NCI-H146 (cell line): ENCODE measurements at places on chromosomes 16 and 17.

GRCh38 chr16:24988593-24989338, 26.4 kb downstream of the ARHGAP17 start:
- no peak for DNase-seq

DNA sequence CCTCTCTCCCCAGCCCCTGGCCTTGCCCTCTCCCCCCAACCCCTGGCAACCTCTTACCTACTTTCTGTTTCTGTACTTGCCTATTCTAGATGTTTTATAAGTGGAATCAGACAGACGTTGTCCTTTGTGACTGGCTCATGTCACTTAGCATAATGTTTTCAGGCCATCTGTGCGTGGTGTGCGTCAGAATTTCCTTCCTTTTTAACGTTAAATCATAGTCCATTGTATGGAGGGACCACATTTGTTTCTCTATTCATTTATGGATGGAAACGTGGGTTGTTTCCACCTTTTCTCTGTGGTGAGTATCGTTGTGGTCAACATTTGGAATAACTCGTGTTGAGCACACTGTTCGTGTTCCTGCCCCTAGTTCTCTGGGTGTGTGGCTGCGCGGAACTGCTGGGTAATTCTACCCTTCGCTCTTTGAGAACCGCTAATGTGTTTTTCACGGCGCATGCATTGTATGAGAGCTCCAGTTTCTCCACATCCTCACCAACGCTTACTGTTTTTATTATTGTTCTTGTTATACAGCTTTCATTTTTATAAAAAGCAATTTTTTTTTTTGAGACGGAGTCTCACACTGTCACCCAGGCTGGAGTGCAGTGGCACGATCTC, 26.3 kb downstream of the ACTG1 start:
- DNase-seq = no peak

GRCh38 chr17:7233701-7234082, 625 bp downstream of the DVL2 start:
- DNase-seq = no peak

DNA sequence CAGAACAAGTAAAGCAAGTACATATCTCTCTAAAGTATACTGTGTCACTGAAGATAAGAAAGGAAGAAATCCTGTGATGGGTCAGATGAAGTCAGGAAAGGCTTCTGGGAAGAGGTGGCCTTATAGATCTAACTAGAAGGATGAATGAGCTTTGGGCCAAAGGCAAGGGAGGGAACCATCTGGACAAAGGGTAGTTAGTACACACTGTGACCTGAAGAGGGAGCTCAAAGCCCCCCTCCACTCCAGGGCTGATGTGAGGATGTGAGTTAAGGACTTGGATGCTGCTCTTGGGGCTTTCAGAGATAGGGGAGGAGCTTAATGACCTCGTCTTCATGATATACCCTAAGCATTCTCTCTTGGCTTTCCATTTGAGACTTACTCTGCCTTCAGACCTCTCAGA, 185.3 kb upstream of the CACNG3 start:
- DNase-seq = peak; percentile 31

- DNase-seq = peak; percentile 44
Observed at GRCh38 chr16:81939164-81940056, 71.9 kb downstream of the SDR42E1 start.

DNA sequence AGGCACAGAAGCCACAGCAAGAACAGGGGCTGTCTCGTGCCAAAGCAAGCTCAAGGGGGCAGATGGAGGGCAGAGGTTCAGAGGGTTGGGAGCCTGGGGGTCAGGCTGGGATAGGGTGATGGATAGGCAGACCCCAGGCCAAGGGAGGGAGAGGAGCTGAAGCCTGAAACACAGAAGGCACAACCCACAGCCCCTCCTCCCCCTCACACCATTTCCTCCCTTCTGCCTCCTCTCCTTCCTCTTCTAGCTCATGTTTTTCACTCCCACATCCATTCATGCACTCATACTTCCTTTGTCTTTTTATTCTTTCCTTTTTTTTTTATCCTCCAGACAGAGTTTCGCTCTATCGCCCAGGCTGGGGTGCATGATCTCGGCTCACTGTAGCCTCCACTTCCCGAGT, 61.1 kb downstream of the SOCS1 start:
- DNase-seq = no peak

GRCh38 chr17:33803686-33804085, 451.4 kb upstream of the CCL2 start:
- no peak for DNase-seq

GRCh38 chr16:11985250-11985649, 8.7 kb downstream of the SNX29 start:
- no peak for DNase-seq
